ENCODE measurements at places on chromosomes 6 and 20.

DNA sequence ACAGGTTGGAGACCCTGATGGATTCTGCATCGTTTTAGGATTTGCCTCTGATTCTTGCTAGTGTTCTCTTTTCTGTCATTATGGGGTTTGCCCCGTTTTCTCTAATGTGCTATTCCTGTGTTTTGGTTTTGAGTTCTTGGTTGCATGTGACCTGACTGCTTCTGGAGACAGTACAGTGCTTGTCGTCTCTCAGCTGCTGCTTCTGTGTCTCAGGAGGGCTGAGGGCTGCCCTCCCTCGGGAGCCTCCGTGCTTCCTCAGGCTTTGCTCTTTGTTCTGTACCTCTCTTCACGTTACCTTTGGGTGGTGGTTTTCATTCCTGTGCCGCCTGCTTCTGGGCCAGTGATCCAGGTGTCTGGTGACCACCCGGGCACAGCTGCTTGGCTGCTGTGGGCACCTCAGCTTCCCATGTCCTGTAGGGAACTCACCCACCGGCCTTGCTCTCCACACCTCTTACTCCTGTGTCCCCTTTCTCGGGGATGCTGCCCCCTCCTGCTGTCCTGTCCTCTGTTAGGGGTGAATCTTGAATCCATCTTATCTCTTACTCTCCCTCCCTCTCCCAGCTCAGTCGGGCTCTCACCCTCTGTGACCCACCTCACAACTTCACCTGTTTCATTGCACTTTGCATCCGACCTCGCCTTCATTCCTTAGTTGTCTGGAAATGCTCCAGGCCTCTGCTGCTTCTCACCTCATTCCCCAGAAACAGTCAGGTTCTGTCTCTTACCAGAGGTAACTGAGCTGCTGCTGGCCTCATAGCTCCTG, 33.2 kb downstream of the PANK2 start:
- no peak for DNase-seq

GRCh38 chr6:164554226-164554625, 755.2 kb downstream of the C6orf118 start:
- DNase-seq: no peak

DNA sequence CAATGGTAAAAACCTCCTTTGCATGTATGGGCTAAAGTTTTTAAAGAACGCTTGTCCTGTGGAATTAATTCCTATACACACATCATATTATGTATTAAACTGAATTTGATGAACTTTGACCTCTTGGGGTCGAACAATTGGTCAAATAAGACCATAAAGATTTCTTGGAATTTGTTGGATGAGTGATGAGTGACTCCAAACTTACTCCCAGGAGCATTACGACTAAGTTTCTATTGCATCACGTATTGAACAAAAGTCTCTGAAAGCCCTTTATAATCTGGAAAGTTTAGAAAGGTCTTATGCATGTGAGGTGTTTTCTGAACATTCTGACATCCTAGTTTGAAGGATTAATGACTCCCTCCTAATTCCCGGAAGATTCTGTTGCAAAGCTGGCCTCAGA, 126.9 kb upstream of the BMP5 start:
- no peak for DNase-seq

DNA sequence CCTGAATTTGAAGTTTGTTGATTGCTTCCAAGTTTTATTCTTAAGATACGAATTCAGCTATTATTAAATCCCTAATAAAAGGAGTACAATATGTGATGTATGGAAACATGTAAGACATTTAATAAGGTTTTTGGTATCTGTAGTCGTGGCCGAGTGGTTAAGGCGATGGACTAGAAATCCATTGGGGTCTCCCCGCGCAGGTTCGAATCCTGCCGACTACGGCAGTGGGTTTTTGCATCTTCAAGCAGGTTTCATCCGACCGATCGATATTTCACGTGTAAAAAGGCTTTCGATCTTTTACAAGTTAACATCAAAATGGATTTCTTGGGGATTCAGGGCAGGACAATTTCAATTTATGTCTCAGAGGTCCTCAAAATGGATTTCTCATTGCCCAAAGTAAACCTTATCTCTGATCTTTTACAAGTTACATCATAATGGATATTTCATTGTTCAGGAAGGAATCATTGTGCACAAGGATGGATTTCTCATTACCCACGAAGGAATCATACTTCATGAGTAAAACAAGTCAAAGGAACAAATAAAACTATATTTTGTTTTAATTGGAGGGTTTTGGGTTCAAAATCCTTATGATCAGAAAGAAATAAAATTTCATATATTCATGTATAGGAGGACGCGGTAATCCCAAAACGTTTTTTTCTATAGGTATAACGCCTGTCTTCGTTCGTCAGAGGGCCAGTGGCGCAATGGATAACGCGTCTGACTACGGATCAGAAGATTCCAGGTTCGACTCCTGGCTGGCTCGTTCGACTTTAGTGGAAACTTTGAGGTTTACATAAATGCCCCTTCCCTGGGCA, 37.3 kb upstream of the BTN3A2 start:
- DNase-seq: peak; percentile 66

- DNase-seq: no peak
Observed at GRCh38 chr6:387293-387741, 4.2 kb upstream of the IRF4 start.

DNA sequence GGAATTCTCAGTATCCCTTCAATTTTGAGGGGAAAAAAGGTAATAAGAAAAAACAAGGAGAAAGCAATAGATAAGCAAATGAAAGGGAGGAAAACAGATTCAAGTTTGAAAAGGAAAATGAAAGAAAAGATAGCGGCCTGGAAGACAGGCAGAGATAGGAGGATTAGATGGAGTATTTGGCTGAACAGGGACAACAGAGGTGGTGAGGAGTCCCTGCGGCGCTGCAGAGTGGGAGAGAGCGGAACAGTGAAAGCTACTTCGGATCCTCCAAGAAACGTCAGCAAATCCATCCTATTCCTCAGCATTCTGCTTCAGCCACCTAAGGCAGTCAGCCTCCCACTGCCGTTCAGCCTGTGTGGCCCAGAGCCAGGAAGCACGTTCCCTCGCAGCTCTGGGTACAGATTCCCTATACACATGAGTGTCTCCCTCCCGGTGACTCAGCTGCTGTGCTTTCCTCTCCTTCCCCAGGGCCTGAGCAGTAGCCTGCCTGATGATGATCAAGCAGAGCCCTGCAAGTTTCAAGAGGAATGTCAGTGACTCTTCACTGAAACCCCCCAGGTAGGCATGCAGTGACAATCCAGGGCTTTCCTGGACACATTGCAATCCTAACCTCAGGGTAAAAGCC, 43.4 kb upstream of the CDYL start:
- DNase-seq: no peak

DNA sequence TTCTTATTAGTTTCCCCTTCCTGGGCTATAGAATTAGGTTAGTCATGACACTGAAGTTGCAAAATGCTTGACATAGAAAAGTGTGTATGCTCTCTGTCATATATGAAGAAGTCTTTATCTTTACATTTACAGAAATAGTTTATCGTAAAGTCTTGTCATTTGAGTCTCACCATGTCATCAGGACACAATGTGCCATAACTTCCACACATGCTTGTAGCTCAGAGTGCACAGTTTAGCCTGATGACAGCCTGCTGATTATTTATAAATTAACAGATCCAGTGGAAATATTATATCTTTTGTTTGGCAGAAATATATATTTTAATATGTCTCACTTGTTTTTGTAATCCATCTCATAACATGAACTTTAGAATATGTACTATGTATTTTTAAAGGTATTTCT, 286.9 kb upstream of the QKI start:
- DNase-seq: no peak

DNA sequence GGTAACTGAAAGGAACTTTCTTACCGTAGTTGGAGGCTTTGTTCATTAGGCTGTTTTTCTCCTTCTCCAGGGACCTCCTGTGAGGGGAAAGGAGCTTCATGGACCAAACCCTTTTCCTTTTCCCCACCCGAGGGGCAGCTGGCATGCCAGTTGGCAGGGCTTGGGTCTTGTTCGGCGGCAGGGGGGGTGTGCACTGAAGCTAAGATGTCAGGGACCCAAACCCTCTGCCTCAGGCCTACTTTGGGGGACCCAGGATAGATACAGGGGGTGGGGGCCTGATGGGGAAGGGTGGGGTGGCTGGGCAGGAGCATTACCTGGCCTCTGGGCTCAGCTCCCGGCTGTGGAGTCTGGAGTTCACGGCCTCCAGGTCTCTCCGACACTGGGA, 14.9 kb downstream of the CCDC167 start:
- no peak for DNase-seq

DNA sequence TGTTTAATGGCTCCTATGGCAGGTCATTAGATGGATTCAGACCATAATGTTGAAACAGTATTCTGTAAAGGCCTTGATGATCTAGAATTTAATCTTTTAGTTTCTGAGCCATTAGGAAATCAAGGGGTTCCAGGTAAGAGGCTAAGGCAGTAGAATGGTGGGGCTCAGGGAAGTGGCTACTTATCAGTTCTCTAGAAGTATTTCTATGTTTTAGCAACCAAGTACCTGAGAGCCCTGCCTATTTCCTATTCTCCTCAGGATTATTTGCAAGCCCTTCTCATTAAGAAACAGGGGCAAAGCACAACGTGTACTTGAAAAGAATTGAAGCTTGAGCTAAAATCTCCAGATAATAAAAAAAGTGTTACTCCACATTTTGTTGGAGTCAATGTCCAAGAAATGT, 646.5 kb downstream of the RNF144B start:
- DNase-seq: no peak

DNA sequence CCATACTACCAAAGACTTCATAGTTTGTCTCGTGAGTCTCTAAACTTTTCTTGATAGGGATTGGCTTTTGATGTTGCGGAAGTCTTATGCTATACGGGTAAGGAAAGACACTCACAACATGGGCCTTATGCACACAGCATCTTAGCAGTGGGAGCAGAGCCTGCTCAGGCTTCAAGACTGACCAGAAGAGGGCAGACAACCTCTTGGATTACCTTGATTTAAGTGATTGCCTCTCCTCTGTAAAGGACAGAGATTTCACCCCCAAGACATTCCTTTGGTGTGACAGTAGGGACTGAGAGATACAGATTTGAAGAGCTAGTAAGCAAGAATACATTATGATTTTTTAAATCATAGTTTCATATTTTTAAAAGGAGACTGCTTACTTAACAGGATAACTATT, 71.0 kb upstream of the SAMD3 start:
- no peak for DNase-seq

- no peak for DNase-seq
Observed at GRCh38 chr20:17620371-17621228, 50.7 kb downstream of the DSTN start.

GRCh38 chr6:84762220-84763002, 2.0 kb downstream of the TBX18 start:
- no peak for DNase-seq

DNA sequence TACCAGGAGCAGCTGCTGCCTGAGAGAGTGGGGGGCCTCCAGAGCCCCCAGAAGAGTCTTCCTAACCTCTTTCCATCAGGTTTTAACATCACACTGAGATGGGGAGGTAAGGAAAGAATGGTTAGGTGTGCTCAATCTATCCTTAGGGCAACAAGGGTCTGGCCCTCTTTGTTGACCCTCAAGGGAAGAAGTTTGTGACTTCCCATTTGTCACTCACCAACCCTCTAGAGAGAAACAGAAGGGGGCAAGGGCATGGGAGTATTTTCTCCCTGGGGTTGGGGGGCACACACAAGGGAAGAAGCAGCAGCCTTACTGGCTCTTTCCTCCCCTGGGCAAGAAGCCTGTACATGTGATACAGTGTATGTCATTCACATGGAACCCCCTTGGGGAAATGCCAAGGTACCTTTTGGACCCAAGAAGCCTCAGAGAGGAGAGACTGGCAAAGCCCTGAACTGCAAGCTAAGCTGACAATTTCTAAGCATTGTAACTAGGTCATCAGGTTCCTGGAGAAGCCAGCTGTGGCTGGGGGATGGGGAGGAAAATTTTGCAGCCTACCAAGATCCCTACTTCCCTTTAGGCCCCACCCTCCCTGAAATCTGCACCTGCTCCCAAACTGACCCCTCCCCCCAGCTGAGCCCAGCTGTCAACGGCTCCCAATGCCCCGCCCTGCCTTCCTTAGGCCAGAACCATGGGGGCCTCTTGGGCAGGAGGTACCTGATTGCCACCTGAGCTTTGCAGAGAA, 14.5 kb downstream of the BCL2L1 start:
- no peak for DNase-seq

DNA sequence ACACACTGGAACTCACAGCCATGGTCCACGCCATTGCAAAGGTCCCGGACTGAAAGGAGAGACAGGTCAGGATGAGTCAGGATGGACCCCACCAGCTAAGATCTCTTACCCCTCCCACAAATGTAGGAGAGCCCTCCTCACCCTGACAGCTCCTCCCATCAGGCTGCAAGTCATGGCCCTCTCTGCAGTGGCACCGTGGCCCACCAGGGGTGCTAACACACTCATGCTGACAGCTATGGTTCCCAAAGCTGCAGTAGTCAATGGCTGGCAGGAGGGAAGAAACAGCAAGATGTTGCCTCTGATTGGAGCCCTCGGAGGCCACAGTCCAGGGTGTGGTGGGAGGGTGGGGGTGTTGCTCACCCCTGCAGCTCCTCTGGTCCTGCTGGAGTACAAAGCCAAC, 5.7 kb upstream of the RBPJL start:
- no peak for DNase-seq

DNA sequence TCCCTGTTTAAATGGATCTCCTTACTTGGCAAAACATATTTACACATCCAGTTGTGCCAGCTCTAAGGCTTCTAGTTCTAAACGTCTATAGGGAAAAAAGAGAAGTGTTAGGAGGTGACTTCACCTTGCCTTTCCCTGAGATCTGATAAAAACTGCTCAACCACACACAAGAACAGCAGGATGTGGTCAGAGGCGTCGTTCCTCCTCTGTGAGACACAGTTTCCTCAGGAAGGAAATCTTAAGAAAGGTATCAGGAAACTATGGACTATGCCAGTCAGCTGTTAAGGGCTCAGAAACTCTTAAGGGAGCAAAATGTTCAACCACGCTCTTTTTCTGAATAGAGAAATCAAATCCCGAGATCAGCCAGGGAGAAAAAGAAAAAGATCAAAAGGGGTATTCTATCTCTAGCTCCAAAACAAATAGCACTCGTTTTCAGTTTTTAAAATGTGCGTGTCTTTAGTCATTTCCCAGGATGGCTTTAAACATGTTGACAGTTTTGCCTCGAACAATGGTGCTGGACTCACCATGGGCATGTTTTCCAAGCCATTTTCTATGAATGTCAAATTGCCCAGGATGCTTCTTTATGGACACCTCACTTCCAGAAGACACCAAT, 154.5 kb downstream of the HACE1 start:
- DNase-seq: no peak

- DNase-seq: no peak
Observed at GRCh38 chr20:24118034-24118433, 129.5 kb upstream of the GGTLC1 start.

DNA sequence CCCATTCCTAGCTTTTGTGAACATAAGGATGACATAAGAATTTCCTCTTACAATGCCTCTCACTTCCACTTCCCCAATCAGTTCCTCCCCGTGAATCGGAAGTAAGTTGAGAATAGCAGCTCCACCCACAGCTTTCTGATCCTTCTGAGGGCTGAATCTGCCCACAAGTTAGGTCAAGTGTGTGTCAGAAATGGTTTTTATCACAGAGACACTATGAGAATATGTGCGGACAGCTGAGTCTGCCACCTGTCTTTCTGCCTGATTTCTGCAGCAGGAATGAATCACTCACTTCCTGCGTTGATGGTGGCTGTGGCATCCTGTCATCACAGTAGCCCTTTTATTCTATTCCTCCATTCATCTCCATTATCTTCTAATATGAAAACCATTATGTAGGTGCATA, 70.2 kb downstream of the RIN2 start:
- DNase-seq: no peak
